NK-92 treated with Interleukin-12 subunit alpha and Interleukin-12 subunit beta, amount 100 ng/mL, for 24 hours (cell line): ENCODE measurements at places on chromosomes 12 and 14.

- DNase-seq = no peak
These were observed 38.9 kb downstream of the FERMT2 start for GRCh38 chr14:52911904-52912303.

DNA sequence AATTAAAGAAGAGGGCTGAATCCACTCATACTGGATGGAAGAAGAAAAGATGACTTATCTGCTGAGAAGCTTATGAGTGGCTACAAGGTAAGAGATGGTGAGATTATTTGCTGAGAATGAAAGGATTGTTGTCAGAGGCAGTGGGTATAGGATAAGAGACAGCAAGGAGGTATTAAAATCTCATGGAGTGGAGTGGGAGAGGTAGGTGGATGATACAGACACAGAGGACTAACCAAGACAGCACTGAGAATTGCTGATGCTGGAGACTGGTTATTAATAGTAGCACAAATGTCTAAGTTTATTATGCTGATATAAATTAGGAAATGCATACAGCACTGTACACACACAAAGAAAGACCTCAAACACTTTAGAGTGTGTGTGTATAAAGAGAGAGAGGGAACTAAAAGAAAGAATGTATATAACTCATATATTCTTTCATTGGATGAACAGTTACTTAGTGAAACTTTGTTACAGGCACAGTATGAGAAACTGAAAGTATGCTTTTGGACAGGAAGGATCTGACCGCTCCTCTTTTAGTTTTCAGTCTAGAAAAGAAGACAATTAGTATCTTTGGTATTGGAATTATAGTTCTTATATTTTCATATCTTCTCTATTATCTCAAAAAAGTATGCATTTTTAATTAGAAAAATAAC lies 543.1 kb downstream of the LRFN5 start:
- no peak for DNase-seq

GRCh38 chr12:49455501-49455900 lies 83.3 kb upstream of the KCNH3 start:
- DNase-seq = no peak

GRCh38 chr12:125696054-125696453 lies 630.8 kb downstream of the AACS start:
- DNase-seq = no peak

GRCh38 chr14:72678356-72678755 lies 215.5 kb downstream of the DPF3 start:
- no peak for DNase-seq

- no peak for DNase-seq
These were observed 2.7 kb downstream of the MED6 start for GRCh38 chr14:70597731-70598130.
